Cortex of kidney (tissue), 1 donor: ENCODE measurements at places on chromosomes 7 and 10.

DNA sequence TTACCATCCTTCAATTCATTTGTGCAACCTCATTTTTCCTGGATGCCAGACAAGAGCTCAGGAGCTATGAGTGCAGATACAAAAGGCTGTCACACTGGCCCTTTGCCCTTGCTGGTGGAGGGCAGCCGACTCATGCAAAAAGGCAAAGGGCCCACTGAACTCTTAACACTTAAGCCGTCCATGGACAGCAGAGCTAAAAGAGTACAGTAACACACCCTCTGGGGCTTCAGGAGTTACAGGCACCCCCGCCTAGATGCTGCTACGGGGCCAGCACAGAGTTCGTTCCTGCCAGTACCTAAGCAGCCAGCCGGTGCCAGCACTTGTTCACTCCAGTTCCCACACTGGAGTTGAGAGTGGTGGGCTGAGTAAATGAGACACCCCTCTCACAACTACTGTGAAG, 69.9 kb upstream of the MRLN start:
- no peak for DNase-seq

DNA sequence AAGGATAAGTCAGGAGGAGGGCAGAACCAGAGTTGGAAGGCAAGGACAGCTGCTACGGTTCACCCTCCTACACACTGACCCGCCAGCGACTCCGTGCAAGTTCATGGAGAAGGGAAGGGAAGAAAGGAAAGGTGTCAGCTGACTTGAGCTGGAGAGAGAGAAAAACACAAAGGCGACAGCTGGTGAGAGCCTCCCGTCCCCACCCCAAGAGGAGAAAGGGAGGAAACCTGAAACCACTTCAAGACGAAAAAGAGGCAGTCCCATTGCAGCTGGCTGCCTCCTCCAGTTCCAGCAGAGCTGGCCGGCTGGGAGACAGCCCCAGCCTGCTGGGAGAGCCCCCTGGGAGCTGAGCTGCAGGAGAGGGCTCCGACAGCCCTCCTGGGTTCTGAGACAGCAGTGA, 75.2 kb downstream of the PARD3 start:
- no peak for DNase-seq

DNA sequence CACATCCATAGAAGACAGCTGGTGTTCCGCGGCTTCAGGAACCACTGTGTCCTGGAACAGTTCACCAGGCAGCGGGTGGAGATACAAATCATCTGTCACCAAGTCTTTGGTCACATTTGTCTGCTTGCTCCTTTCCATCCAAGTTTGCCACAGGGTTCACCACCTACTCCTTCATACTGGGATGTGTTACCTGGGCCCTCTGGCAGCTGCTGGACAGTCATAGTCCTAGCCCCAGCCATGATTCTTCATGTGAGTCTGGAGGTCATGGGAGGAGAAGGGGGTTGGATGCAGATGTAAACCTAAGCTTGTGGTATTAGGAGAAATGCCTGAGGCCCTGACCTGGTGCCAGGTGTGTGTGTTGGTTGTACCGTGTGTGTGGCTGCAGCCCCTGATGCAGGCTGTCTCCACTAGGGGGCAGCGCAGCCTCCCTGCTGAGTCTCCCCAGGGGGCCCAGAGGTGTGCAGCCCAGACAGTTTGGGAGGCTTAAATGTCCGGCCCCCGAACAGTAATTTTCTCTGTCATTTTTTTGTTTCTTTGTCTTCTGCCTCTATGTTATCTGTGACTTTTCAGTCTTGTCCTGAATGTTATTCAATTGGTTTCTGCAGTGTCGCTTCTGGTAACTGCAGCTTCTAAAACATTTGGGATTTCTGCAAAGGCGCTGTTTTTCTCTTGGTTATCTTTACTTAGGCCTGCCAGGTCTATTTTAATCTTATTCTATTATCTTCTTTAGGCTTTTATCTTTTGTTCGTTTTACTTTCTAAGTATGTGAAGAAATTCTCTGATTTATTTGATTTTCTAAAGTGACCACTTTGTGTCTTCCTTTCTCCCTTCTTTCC, 14.8 kb downstream of the NPS start:
- DNase-seq = no peak

DNA sequence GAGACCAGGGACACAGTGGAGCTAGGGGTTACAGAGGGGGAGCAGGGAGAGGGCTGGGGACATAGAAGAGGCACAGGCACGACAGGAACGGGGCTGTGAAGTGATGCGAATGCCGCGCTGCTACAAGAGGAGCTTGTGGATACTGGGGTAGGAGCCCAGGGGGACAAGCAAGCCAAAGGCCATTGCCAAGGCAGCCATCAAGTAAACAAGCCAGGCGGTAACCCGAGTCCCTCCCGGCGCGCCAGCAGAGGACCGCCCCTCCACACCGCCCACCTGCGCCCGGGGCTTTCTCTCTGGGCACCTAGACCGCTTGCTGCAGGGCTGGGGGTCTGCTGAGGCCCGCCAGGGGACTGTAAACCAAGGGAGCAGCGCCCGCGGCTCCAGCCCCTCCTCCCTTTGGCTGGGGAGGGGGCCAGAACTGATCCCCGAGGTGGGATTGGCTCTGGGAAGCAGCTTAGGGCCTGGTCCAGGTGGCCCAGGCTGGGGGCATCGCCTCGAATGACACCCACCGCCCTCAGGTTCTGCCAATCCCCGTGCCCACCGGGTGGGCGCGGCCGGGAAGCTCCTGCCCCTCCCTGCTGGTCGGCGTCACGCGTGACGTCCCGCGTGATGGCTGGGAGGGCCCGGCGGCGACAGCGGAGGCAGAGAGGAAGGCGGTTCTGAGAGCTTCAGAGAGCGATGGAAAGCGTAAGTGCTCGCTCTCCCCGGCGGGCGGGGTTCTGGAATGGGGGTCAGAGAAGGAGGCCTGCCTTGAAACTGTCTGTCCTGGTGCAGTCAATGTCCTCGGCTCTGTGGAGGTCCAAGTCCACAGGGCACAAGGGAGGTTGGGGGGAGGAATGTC, 982 bp downstream of the SFXN3 start:
- no peak for DNase-seq

- no peak for DNase-seq
Observed at GRCh38 chr7:25781704-25782103, 370.3 kb upstream of the NFE2L3 start.

GRCh38 chr10:98391065-98391464, 23.9 kb downstream of the PYROXD2 start:
- DNase-seq = no peak

DNA sequence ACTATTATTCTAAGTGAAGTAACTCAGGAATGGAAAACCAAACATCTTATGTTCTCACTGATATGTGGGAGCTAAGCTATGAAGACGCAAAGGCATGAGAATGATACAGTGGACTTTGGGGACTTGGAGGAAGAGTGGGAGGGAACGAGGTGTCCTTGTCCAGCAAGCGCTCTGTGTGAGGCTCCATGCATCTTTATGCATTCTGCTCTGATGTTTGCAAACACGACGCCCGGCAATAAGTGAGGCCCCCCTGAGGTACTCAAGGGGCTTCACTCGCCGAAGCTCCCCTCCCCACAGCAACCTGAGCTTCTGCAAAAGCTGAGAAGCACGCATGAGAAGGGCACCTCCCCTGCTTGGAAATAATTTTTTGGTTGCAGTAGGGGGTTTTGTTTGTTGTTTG, 103.3 kb downstream of the LHPP start:
- no peak for DNase-seq

GRCh38 chr7:12685550-12685949, 1.9 kb upstream of the ARL4A start:
- no peak for DNase-seq

DNA sequence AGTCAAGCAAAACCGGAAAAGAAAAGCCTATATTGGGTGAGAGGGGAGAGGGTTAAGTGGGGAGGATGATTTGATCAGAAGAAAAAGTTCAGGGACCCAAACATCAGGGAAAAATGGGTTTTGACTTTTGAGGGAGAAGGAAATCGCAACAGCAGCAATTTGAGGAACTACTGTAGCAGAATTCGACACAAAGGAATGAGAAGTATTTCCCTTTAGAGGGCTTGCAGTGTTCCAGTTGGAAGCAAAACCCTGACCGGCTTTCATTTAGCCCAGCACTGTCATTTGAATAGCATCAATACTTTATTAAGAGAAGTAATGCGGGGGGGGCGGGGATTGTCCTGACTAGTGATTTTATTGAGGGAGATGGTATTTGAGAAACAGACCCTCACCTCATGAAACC, 37.2 kb upstream of the GATA3 start:
- no peak for DNase-seq

- no peak for DNase-seq
Observed at GRCh38 chr7:2680792-2681490, 7.1 kb upstream of the AMZ1 start.

DNA sequence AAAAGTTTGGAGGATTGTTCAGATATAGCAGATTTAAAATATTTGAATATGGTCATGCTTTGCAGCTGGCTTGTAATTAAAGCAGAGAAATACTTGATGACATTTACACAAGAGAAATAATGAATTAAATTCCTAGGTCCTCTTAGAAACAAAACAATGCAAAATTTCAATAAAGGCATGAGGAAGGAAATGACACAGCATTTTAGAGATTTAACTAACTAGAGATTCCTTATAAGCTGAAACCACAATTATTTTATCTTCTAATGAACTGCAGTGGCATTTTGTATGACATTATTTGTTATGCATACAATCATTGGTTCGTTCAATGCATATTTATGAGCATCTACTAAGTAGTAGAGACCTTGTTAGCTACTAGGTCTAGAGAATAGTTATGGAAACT, 490.9 kb downstream of the ZWINT start:
- DNase-seq = no peak

DNA sequence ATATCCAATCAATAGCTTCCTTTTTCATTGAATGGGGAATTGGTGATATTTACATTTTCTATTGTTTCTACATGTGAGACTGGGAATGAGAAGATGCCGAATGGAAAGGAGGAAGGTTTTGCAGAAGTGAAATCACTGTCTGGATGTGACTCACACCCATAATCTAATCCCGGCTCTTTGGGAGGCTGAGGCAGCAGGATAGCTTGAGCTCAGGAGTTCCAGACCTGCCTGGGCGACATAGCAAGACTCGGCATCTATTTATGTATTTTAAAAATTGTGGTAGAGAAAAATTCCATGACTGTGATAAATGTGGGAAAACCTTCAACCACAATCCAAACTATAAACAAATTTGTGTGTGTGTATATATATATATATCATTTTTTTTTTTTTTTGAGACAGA, 10.9 kb upstream of the FIS1 start:
- no peak for DNase-seq

- DNase-seq = no peak
Observed at GRCh38 chr10:60312818-60313588, 76.7 kb downstream of the ANK3 start.

DNA sequence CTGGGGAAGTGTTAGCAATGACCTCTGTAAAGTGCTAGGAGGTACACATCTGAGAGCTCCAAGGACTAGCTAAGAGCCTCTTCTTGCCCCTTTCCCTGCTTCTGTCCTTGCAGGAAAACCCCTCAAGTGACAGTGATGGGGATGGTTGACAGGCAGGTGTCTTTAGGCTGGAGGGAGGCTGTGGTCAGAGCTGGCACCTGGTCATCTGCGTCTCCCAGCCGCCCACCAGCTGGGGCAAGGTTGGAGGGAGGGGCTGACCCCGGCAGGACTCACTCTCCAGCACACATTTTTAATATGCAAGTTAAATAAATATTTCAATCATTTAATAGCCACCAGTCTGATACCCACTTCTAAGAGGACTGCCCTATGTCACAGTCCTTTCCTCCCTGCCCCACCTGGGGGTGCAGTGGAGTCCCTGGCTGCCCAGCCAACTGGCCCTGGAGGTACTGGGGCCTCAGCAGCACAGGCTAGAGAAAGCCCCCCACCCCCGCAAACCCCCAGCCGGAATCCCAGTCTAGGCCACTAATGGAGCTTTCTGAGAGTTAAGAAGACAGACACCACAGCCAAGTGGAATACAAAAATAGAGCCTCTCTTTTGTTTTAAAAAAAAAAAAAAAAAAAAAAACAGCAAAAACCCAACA, 6.3 kb downstream of the FGF8 start:
- DNase-seq = no peak

GRCh38 chr7:39588416-39588815, 22.2 kb downstream of the YAE1 start:
- DNase-seq = no peak

- no peak for DNase-seq
Observed at GRCh38 chr7:38928506-38928905, 19.5 kb upstream of the VPS41 start.

DNA sequence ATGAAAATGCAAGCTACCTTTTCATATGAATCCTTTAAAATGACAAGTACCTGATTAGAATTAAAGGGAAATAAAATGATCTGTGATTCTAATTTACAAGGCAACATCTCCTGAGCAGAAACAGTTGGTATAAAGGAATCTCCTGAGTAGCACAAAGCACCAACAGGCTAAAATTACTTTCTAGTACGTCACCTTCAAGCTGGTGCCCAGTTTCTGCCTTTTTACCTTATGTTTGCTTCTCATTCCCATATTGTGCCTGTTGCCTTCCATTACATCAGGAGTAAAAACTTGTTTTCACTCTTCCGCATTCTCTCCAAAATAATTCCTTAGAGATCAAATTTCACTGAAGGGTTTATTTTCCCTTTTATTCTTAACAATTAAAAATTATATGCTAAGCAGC, 587.1 kb upstream of the KCND2 start:
- DNase-seq = no peak

DNA sequence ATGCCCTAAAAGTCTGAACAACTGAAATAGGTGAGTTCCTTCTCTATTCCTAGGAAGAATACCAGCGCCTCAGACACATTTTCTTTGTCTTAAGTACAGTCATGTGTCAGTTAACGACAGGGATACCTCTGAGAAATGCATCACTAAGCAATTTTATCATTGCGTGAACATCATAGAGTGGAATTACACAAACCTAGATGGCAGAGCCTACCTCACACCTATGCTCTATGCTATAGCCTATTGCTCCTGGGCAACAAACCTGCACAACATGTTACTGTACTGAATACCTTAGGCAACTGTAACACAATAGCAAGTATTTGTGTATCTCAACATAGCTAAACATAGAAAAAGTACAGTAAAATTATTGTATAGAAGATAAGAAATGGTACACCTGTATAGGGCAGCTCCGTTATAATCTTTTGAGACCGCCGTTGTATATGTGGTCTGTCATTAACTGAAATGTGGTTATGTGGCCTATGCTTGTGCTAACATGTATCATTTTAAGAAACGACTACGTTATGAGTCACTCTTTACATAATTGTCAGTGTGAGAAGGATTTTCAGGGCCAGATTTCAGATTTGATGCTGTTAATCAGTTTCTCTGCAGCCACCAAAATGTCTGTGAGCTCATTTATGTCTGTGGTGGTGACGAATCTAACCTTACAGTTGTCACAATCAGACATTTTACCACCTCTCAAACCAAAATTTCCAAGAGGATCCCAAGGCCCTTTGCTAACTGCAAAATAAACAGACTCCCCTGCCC, 66.1 kb upstream of the STK17A start:
- DNase-seq = no peak

DNA sequence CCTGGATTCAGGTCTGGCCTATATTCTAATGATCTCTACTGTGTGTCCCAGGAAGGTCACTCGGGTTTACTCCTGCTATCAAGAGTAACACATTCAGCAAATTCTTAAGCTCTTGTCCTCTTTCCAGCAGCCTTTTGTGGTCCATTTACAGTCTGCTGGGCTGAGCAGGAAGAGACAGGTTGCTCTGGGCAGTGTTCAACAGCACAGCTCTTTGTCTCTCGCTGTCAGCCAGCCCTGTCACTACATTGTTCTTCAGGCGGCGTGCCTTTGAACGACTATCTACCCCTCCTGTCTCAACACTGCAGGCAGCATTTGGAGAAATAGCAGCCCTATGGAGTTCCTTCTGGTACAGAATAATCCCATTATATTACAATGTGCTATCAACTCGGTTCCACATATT, 192.2 kb upstream of the TBX20 start:
- DNase-seq = no peak

- DNase-seq = no peak
Observed at GRCh38 chr7:117841011-117841410, 32.2 kb downstream of the CTTNBP2 start.

GRCh38 chr7:70506434-70506833, 625.5 kb upstream of the GALNT17 start:
- no peak for DNase-seq
